NK-92 treated with Interleukin-12 subunit alpha and Interleukin-12 subunit beta, amount 100 ng/mL, for 24 hours (cell line): ENCODE measurements at places on chromosomes 1 and 21.
A peak's percentile ranks its signal among the peaks of the same experiment; 100 is the strongest.

DNA sequence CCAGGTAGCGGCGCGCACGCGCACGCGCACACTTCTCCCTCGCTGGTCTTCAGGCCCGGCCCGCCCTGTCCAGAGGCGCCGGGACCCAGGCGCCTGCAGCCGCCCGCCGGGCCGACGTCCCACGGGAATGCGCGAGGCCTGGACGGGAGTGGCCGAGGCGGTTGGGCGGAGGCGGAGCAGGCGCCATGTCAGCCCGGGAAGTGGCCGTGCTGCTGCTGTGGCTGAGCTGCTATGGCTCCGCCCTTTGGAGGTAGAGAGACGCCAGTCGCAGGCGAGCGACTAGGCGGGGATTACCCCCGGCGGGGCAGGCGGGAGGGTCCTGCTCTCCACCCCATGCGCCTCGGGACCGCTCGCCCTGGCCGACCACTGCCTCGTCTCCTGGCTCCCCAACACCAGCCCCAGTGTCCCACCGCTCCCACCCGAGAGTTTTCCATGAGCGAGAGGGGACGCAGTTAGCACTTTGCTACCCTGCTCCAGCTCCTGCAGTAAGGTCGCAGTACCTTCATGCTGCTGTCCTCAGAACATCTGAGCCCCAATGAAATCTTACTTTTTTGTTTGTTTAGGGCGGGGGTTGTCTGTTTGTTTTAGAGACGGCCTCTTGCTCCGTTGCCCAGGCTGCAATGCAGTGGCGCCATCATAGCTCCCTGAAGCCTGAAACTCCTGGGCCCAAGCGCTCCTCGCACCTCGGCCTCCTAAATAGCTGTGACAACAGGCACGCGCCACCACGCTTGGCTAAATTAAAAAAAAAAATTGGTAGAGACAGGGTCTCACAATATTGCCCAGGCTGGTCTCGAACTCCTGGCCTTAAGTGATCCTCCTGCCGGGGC lies at the start of gene CATSPERE:
Gene CATSPERE (plus strand): TSS at position 29 of the 827 bp plus-strand sequence. CDS start 157 bp downstream, at position 186.
- DNase-seq = peak; percentile 38

DNA sequence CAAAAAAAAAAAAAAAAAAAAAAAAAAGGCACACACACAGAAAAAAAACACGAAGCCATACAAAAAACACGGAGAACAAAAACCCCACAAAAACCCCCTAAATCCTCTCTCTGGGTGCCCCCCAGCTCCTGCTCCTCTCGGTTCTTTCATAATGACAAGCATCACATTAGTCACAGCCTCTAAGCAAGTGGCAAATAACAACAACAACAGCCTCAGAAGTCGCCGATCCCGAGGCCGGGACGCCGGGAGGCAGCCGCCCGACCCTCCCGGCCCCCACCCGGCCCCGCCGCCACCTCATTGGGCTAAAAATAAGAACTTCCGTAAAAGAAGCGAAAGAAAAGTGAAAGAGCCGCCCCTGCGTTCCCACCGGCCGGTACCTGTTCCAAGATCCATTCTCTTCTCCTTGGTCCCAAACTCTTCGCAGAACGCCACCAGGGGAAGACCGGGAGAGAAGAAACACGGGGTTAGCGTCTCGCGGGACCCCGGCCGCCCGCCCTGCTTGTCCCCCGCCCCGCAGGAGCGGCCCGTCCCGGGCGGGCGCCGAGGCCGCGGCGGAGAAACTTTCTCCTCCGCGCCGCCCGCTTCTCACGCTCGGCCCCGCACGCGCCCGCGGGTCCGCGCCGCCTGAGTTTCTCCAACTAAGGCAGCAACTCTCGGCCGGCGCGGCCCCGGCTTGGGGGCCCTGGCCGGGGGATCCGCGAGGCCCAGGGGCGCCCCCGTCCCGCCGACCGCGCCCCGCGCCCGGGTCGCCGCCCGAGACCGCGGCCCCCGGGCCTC lies 102.8 kb downstream of the CASZ1 start:
- peak; percentile 33 for DNase-seq

- no peak for DNase-seq
These were observed 28.4 kb upstream of the CASQ2 start for GRCh38 chr1:115796897-115797296.

- no peak for DNase-seq
These were observed 116.3 kb downstream of the DHRS3 start for GRCh38 chr1:12501661-12502060.

- DNase-seq = no peak
These were observed 1383.1 kb upstream of the ADGRL2 start for GRCh38 chr1:80417671-80418070.

DNA sequence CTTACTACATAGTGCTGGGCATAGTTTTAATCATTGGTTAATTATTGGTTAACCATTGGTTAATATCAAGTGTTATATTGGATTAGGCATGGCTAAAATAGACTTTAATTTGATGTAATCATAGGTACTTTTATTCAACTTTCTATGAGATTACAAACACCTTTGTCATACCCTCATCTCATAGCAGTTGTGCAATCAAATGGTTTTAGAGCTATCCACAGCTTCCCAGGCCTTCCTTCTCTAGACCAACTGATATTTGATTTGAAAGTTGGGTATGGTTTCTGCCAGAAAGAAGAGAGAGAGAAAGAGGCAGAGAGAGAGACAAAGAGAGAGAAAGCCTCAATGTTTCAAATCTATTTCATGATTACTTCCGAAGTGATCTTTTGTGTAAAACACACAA lies 9.6 kb upstream of the RGS1 start:
- no peak for DNase-seq

DNA sequence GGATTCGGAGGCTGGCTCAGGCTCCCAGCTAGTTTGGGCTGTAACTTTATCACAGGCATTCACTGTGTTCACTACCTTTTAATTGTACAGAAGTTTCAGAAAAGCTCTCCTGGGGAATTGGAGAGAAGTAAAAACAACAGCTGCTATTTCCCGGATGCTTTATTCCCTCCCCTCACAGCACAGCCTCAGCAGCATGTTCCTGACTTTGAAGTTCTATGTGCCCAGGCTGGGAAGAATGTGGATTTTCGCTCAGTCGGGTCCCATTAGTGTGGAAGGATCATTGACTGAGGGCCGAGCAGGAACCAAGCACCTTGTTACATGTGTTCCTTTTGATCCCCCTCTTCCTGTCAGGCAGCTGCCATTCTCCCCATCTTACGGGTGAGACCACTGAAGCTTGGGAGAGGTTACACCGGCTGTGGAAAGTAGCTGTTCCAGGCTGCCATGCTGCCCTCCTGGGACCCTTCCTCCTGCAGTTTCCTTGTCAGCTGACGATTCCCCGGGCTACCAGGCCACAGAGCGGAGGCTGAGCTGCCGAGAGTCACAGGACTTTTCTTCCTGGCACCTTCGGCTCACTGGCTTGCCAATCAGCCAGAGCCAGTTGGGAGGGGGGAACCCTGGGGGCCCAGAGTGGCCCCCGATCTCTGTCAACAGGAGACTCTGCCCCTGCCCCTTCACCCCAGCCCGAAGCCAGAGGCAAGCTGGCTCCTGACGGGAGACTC lies 223.1 kb upstream of the TMEM51 start:
- no peak for DNase-seq

- DNase-seq = no peak
These were observed 734.5 kb downstream of the PTPRU start for GRCh38 chr1:29970747-29971325.

GRCh38 chr1:117859901-117860300 lies 69.5 kb downstream of the GDAP2 start:
- no peak for DNase-seq

DNA sequence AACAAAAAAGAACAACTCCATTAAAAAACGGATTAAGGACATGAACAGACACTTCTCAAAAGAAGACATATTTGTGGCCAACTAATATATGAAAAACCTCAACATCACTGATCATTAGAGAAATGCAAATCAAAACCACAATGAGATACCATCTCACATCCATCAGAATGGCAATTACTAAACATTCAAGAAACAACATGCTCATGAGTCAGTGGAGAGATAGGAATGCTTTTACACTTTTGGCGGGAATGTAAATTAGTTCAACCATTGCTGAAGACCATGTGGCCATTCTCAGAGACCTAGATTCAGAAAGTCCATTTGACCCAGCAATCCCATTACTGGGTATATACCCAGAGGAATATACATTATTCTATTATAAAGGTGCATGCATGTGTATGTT lies 1442.6 kb upstream of the B3GALT2 start:
- DNase-seq = no peak

GRCh38 chr21:44895859-44896258 lies 22.4 kb upstream of the PTTG1IP start:
- DNase-seq = no peak

DNA sequence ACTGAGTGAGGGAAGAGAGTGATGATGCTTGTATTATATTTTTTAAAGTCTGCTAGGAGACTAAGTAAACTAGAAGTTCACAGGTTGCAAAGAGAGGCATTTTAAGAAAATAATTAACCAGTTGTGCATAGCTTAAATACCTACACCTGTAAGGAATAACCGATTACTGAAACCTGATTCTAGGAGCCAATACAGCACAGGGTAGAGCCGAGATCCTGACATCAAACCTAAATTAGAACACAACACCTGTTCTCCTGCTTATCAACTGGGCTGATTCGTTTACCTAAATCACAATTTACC lies 54.8 kb downstream of the EPRS1 start:
- DNase-seq = no peak

DNA sequence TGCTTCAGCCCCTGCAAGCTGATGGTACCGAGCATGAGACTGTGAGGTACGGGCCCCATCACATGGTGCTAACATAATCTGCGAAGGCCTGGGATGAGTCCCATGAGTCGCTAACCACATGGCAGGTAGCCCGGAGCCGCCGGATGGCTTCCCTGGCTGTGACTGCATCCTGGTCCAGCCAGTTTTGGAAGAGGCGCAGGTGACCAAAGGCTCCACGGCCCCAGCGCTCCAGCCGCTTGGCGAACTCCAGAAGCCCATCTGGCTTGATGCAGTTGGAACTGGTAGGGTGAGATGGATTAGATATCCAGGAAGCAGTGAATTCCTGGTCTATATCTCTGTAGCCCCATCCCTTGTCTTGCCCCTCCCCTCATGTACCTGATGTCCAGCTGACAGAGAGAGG lies 24.6 kb downstream of the LRRC41 start:
- DNase-seq = no peak

GRCh38 chr1:89754518-89754917 lies 66.3 kb upstream of the LRRC8D start:
- DNase-seq = no peak

DNA sequence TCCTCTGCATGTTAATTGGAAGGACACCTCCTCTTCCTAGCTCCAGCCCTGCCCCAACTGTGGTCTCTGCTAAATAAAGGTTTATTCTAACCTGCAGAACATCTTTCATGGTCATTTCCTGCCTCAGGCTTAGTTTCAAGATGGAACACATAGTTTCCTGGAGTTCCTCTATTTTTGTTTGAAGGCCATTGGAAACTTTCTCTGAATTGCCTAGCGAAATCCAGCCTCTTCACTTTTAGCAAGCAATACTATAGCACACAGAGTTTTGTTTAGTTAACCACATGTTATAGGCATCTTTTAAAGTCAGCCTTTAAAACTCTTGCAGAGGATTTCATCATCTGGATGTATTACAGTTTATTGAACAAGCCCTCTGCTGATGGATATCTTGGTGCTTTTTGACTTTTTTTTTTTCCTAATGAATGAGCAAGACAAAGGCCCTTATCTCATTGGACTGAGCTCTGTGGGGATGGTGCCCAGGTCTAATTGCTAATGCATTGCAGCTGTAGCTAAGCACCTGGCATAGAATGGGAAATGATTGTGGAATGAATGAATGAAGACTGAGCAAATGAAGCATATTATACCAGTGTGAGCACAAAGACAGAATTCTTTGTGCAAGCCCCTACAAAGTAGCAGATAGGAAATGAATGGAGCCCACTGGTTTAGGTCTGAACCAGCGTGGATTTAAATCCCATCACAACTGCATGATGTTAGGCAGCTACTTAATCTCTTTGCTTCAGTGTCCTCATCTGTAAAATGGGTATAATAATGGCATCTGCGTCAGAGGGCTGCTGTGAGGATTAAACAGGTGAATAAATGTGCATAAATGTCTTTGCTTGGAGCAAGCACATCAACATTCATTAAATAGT lies 641 bp upstream of the CFAP107 start:
- no peak for DNase-seq

DNA sequence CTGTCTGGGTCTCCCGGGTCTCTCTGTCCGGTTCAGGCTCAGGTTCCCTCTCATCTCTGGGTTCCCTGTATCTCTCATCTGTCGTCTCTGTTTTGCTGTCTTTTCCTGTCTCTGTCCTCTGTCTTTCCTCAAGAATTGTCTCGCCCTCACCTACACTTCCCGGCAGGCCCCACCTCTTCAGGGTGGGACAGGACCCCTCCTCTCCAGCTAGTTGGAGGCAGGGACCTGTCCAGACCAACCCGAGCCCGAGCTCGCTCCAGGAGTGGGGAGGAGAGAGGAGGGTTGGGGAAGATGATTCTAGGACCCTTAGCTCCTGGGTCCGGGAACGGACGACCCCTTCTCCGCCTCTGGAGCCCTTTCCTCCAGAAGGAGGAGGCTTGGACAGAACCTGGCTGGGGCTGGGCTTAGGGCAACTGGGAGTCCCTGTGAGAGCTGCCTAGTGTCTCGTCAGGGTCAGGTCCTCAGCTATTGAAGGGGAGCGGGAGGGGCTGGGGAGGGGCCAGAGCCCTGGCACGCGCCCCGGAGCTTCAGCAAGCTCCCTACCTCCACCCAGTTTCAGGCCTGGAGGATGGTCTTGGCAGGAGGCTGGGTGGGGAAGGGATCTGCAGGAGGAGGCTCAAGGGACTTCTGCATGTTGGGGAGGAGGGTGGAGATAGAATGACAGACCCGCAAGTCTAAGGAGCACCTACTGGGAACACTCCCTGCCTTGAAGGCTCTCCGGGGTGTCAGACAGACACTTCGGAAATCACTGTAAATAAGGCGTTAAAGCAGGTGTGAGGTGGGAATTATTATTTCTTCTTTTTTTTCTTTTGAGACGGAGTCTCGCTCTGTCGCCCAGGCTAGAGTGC lies 26.3 kb upstream of the EPB41 start:
- DNase-seq = no peak

DNA sequence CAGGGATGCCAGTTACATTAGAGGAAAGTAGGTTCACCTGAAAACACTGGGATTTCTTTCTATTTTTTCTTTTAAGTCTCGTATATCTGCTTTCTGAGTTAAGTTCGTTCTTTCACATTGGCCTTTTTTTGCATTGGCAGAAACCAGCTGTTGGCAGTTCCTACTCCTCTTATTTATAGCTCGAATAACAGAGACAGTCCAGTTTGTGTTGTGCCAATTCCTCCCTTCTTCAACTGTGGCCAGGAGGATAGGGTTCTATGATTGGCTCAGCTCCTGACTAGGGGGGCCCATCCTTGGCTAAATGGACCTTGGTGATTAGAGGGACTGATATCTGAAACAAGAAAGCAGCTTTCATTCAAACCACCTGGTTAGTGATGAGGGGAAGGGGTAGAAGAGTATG lies 115.8 kb downstream of the RPS6KC1 start:
- DNase-seq = no peak

- DNase-seq = no peak
These were observed 290.4 kb downstream of the AKT3 start for GRCh38 chr1:243559575-243560162.

GRCh38 chr1:160630523-160631451 lies 16.1 kb downstream of the SLAMF1 start:
- DNase-seq = no peak

GRCh38 chr1:167118188-167118587 lies 24.3 kb downstream of the STYXL2 start:
- no peak for DNase-seq
